ELR (cell line): ENCODE measurements at places on chromosomes 2 and 18.

DNA sequence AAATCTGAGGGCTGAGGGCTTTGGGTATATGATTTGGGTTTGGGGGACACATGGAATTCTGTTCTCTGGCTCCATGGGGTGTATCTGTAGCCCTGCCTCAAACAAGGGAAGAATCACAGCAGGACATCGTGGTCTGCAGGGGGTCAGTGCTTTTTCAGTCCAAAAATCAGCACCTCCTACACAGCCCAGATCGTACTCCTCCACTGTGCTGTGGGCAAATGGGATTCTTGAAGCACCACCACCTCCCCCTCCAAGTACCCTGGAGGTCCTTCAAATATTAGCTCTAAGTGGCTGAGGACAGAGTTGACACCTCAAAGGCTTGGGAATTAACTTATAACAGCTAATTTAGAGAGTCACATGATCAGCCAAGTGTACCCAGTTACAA is 41.5 kb downstream of the EPHA4 start:
- no peak for DNase-seq

DNA sequence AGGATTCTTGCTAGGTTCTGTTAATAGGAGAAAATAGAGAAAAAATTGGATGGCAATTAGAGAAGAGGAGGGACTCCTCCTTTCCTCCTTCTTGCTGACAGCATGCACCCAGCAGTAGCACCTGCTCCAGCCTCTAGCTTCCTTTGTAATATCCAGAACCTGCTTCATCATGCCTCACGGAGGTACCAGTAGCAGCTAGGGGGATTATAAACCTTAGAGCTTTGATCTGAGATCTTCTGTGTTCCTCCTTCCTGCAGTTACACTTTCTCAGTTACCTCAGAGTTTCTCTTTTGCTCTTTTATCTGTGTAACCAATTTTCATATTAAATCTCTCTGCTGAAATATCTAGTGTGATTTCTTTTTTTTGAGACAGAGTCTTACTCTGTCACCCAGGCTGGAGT is 16.6 kb downstream of the DPP4 start:
- DNase-seq: no peak

DNA sequence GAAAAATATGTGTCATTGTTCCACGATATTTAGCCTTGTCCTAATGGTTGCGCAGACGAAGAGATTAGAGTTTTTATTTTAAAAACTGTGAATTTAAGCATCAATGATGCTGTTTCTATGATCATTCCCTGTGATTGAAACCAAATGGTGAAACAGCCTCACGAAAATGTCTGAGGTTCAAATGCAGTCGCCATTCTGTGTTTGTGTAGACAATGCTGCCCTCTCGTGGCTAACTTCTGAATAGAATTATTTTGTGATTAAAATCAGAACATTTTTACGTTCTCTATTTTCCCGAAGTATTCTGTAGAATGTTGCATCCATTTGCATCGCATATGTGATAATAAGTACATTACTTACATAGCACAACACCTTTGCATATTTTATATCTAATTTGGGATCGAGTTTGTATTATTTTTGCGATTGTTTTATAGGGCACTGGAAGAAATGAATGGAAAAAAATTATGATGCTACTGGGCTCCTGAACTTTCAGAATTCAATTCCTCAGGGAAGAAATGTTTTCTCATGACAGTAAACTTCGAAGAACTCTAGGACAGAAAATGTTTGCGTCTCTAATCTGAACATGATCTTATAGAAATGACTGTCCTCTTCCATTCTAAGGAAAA is 54.8 kb upstream of the CREB1 start:
- DNase-seq: peak; percentile 77

DNA sequence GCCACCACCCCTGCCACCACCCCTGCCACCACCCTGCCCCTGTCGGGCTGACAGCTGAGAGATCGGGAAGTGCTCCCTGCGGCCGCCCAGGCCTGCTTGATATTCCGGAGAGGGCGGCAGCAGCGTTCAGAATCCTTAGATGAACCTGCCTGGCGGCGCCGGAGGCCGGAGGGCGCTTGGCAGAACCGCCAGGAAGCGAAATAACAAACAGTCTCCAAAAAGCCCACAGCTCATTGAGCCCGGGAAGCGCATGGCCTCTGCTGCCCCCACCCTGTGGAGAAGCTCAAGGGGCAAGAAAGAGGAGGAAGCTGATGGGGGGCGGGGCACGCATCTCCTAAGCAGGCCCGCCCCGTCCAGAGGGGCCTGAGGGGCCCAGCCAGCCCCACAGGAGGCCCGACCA is 92.2 kb upstream of the MBOAT2 start:
- no peak for DNase-seq

DNA sequence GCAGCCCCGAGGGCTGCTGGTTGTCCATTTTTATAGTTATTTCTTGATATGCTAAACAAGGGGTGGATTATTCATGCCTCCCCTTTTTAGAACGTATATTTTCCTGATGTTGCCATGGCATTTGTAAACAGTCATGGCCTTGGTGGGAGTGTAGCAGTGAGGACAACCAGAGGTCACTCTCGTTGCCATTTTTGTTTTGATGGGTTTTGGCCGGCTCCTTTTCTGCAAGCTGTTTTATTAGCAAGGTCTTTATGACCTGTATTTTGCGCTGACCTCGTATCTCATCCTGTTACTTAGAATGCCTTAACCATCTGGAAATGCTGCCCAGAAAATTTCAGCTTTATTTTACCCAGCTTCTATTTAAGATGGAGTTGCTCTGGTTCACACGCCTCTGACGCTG is 825.8 kb upstream of the CDH2 start:
- no peak for DNase-seq

DNA sequence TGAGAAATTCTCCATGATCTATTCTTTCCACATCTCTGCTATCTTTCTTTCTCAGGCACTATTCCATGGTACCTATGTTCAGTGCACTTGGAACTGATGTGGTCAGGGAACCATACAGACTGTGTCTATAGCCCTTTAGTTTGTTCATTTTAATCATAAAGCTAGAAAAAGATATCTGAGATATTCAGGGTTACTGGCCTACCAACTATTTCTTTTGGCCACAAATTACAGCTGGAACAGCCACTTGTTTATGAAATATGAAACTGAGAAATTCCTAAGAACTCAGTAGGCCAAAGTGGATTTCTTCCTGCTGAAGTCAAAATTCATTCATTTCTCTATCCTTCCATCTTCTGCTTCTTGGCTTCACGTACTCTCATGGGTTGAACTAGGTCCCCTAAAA is 22.8 kb upstream of the LYPD1 start:
- peak; percentile 15 for DNase-seq

GRCh38 chr2:174901075-174901474 is 104.1 kb downstream of the CHN1 start:
- DNase-seq: peak; percentile 40

DNA sequence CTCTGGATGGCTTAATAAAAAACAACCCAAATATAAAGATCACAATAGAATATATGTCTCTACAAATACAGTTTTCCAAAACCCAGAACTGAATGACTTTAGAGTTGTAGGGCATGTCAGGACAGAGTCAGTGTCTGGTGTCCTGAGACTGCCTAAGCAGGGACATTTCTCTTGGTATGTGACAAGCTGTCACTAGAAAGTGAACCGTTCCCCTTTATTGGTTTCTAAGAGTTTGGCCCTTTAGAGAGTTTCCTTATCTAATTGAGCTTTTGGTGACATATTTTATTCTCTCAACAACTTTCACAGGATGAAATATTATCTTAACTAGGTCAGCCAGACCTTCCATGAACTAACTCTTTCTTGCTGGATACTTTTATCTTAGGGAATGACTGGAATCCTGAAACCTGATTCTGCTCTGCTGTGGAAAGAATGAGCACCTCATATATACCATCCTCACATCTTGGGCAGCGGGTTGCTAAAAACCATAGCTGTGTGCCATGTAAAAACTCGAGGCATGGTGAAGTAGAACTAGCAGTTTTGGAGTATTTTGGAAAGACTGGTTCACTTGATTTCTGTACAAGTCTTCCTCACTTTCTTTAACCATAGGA is 54.8 kb downstream of the CAVIN2 start:
- no peak for DNase-seq

- no peak for DNase-seq
These were observed 59.9 kb downstream of the VIT start for GRCh38 chr2:36756438-36756837.

GRCh38 chr2:138298900-138299299 is 202.7 kb upstream of the SPOPL start:
- no peak for DNase-seq

- DNase-seq: no peak
These were observed 292.9 kb upstream of the MYT1L start for GRCh38 chr2:2623939-2624338.

- no peak for DNase-seq
These were observed 88.5 kb downstream of the MEIS1 start for GRCh38 chr2:66523377-66523969.

- no peak for DNase-seq
These were observed 64.7 kb upstream of the HNRNPA3 start for GRCh38 chr2:177147834-177148445.

- peak; percentile 49 for DNase-seq
These were observed 174.8 kb upstream of the EPAS1 start for GRCh38 chr2:46122318-46122976.

- peak; percentile 81 for DNase-seq
These were observed 73.2 kb downstream of the MBP start for GRCh38 chr18:77059294-77059916.

GRCh38 chr2:240498958-240499260 is 58.9 kb downstream of the ANKMY1 start:
- DNase-seq: no peak

DNA sequence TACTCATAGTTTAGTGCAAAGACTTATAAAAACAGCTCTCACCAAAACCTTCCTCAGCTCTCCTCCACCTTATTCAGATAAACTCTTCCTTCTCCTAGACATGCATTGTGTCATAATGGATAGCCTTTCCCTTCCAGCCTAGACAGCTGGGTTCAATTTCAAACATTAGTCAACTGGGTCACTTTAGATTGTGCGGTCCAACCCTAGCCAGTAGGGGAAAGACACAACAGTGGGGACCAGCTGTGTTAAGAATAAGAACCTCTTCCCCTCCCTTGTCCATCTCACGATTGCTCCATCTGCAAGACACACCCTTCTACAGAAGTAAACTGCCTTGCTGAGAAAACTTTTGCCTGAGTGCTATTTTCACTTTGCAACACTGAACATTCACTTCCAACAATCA is 8.5 kb downstream of the PRPF40A start:
- DNase-seq: no peak

DNA sequence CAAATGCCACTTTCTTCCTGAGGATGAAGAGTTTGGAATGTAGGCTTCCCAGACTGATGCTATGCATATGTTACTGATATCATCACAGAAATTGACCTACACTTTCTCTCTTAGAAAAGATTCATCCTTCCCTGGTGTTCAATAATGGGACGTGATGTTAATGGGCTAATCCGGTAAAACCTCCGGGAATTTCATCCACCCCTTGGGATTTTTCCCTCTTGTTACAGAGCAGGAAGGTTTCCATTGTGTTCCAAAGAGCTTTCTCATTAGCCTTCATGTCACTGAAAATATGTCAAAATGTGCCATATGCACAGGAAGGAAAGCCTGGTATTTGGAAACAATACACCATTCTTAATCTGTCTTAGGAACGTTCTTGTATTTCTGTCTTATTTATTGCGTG is 20.7 kb downstream of the ALPK2 start:
- DNase-seq: no peak

DNA sequence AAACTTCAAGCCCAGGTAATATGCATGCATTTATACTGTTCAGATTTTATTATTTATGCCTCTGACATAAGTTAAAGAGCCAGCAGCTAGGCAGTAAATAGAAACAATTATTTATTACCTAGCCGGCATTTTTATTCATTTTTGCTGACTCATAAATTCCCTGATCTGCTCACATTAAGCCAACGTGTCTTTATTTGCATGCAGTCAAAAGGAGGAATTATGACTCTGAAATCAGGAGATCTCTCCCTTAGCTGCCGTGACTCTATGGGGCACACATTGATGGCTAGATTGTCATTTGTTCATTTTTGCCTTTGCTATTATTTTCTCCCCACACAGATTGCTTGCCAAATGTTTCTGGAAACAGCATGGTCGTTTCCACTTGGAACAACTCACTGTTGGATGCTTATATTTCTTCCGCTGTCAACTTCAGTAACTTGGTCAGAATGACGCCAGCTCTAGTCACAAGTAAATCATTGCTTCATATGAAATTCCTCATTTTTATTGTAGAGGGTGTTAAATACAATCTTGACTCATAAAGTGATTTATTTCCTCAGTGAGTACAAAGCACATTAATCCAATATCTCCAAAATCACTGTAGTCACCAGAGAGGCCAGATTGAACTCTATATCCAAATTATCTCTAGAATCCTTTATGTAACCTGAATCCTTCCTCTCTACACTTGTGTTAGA is 15.9 kb upstream of the ZBTB14 start:
- no peak for DNase-seq

- DNase-seq: no peak
These were observed 8.1 kb downstream of the STK17B start for GRCh38 chr2:196163285-196163684.

DNA sequence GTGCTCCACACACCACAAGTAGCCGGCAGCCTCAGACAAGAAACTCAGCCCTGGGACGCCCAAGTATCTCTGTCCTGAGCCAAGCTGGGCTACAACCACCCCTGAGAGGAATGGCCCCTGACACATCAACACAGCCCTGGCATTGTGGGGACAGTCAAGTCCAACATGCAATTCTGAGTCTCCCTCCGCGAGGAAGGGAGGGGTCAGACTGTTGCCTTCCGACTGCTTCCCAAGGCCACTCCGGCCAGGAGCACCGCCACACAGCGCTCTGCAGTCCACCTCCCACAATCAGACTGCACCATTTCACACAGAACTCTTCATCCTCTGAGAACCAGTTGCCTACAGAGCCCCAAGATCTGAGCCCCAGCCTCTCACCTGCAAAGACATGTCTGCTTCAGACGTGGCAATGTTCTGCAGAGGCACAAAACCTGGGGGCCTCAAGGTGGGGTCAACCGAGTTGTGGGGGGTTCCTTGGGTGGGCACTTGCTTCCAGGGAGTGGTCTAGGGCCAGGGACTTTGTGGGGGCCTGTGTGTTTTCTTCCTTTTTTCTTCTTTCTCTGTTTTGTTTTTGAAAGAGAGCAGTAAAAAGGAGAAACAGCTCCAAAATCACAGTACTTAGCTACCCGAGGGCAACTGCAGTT is 76.7 kb upstream of the SALL3 start:
- no peak for DNase-seq

DNA sequence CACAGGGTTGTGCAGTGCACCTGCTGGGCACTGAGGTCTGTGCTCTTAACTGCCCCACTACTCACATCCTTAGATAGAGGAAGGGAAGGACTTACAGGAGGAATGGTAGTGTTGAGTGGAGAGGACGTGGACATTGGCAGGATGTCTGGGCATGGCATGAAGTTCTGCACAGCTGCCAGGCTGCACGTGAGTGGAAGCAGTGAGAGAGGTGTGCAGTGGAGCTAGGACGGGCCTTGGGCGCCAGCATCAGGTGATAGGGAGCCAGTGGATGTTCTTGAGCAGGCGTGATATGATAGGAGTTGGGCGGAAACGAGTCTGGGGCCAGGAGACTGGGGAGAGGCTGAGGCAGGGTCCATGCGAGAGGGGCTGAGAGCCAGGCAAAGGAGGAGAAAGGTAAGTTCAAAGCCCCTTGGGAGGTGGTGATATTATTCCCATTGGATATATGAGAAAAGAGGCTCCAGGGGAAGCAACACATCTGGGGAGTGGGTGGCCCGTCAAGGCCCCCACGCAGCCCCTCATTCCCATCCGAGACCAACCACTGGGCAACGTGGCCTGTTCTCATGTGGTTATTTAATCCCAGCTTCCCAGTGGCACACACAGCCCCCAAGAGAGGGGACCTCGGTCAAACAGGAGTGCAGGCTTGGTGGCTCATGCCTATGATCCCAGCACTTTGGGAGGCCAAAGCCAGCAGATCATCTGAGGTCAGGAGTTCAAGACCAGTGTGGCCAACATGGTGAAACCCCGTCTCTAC is 45.7 kb upstream of the SNED1 start:
- no peak for DNase-seq
